ENCODE measurements at places on chromosomes 7 and 10.

DNA sequence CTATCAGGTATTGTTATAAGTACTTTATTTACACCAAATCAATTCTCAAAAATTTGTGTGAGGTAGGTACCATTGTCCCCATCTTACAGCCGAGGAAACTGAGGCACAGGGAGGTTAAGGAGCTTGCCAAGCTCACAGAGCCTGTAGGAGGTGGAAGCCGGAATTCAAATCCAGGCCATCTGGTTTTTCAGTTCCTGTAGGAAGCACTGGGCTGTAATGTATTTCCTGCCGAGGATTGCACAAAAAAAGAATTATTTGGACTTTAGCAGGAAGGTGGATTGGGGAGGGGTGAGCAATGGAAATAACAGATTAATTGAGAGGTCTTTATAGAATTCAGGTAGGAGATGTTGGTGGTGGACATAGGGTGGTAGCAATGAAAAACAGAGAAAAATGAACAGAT lies 315.3 kb upstream of the AUTS2 start:
- no peak for DNase-seq

GRCh38 chr10:10976652-10977051 lies 41.0 kb upstream of the CELF2 start:
- no peak for DNase-seq

GRCh38 chr7:39272111-39272510 lies 294.1 kb upstream of the YAE1 start:
- DNase-seq, result no peak

GRCh38 chr10:131946880-131947279 lies 34.8 kb downstream of the BNIP3 start:
- DNase-seq, result no peak

DNA sequence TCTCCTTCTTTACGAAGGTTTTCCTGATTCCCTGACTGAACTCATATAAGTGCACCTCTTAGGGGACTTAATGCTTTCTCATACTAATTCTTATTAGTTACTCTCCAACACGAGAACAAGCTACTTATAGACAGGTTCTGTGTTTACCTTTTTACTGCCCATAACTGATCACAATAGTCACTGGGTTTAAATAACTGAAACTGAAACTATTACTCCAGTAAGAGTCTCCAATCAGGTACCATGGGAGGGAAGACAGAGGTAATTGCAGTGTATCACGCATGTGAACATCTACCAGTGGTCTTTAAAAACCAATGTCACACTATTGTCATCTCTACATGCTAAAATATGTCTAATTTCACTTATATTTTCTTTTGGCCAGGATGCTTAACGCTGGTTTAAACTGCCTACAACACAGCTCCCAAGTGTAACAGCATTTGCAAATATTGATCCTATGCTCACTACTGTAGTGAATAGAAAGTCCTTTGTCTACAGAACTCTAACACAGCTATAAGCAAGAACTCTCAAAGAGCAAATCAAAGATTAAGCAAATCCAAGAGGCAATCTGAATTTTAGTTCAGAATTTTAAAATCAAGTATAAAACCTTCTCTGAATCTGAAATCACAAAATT lies 3.6 kb downstream of the GDI2 start:
- DNase-seq, result no peak

GRCh38 chr7:69893906-69894305 lies 295.6 kb downstream of the AUTS2 start:
- DNase-seq, result no peak
